ENCODE measurements at places on chromosomes 1 and 21.

DNA sequence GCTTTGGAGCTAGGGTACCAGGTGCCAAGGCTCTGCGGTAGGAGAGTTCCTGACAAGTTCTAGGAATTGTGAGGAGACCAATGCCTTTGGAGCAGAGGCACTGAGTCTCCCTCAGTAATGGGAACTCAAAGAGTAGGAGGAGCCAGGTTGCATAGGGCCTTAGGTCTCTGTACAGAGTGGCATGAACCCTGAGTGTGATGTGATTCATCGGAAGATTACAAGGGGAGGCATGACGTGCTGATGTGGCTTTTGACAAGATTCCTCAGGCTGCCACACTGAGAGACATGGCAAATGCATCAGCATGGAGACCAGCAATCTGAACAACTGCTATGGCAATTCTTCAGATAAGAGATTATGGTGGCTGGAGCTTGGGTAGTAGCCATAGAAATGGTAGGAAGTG is 94.6 kb upstream of the SLC44A3 start:
- DNase-seq = no peak

DNA sequence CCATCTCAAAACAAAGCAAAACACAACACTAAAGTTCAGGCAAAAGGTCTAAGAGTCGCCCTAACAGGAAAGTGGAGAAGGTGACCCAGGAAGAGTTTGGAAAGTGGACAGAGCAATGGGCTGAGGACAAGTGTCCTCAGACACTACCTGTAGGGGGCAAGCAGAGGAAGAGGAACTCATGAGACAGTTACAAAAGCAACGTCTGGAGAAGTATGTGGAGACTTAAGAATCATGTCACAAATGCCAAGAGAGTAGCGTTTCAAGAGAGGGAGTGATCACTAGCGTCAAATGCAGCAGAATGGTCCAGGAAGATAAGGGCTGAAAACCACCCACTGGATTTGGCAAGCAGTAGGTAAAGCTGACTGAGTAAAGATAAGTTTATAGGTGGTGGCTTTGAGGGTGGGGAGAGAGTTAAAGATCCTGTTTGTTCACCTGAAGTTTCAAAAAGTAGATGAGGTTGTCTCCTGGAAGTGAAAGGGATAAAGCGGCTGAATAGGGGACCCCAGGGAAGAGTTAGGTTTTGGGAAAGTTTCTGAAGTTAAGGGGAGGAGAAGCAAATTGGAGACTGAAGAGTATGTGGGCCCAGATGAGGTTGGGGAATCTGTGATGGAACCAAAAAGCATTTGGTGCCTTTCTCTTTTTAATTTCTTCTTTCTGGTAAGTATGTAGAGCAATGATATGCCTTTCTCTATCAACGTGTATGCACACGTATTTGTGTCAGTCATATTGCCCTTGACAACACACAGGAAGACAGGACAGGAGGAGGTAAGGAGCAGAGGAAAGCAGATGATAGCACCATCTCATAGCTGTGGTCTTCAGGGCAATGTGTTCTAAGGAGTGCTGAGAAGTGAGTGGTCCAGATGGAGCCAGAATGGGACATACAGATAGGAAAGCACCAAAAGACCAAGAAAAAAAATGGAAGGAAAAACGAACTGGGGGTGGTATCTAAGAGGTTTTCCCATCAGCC is 3.1 kb downstream of the BSDC1 start:
- no peak for DNase-seq

DNA sequence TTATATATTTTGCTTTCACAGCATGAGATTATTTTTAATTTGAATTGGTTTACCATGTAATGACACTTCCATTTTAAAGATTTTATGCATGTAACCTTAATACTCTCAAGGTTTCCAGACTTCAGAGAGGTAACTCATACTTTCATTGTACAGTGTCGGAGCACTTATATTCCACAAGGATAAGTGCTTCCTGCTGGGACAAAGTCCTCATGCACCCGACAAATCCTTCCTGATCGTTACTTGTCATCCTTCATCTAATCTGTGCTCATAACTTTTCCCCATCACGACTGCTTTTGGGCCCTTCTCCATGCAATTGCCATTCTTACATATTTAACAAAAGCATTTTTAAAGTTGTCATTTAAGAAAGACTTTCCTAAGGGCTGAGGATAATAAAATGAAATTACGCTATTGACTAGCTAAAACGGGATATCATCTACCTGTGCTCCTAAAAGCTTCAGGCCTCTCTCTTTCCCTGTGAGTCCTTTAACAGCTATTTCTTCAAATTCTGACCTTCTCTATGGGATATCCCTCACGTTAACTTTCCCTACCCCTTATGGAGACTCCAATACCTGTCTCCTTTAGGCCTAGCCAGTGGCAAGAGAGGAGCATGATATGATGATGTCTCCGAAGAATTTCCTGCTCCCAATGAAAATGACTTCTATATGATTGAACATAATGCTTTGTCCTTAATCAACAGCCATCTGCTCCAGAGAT is 59.3 kb downstream of the NCAM2 start:
- DNase-seq = no peak

GRCh38 chr1:23473037-23473800 is 10.8 kb downstream of the ASAP3 start:
- DNase-seq = no peak

- DNase-seq = peak; percentile 57
Measured at GRCh38 chr1:192580351-192580962, 4.9 kb downstream of the RGS1 start.

DNA sequence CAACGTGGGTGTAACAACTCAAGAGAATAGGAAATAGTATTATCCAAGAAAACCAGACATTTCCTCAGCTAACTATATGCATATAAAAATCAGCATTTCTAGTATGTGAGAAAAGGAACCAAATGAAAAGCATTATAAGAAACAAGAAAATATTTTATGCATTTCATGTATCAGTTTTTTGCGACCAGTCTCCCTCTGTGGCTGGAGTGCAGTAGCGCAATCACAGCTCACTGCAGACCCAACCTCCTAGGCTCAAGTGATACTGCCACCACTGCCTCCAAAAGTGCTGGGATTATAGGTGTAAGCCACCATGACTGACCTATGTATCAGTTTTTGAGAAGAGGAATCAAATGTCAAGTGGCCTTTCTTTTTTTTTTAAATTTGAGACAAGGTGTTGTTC is 31.0 kb downstream of the SLC16A1 start:
- no peak for DNase-seq

GRCh38 chr1:30599721-30600120 is 123.7 kb downstream of the MATN1 start:
- no peak for DNase-seq

DNA sequence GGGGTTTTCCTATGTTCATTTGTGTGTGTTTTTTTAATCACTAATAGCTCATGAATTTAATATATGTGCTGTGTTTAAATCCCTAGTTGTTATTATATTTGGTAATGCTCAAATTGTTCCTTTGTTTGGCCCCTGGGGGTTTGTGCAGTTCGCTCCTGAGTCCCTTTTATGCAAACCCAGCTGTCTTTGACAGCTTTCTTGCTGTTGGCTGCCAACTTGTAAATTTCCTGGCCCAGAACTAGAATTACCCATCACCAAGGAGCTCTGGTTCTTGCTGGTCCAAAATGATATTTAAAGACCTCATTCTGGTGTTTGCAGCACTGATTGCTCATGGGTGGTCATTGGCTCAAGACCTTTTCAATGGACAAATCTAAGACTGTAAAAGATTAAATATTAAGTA is 39.6 kb upstream of the PGBD5 start:
- DNase-seq = peak; percentile 66

DNA sequence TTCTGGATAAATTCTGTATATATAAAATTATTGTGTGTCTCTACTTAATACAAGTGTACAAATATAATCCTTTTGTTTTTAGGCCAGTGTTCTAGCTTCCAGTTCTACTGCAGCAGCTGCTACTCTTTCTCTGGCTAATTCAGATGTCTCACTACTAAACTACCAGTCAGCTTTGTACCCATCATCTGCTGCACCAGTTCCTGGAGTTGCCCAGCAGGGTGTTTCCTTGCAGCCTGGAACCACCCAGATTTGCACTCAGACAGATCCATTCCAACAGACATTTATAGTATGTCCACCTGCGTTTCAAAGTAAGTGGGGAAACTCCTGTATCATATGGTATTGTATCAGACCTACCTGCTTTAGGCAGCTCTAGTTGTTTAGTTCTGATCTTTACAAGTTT is 21.3 kb upstream of the OLFML3 start:
- DNase-seq = no peak

- DNase-seq = no peak
Measured at GRCh38 chr1:230186874-230187273, 119.8 kb downstream of the GALNT2 start.

DNA sequence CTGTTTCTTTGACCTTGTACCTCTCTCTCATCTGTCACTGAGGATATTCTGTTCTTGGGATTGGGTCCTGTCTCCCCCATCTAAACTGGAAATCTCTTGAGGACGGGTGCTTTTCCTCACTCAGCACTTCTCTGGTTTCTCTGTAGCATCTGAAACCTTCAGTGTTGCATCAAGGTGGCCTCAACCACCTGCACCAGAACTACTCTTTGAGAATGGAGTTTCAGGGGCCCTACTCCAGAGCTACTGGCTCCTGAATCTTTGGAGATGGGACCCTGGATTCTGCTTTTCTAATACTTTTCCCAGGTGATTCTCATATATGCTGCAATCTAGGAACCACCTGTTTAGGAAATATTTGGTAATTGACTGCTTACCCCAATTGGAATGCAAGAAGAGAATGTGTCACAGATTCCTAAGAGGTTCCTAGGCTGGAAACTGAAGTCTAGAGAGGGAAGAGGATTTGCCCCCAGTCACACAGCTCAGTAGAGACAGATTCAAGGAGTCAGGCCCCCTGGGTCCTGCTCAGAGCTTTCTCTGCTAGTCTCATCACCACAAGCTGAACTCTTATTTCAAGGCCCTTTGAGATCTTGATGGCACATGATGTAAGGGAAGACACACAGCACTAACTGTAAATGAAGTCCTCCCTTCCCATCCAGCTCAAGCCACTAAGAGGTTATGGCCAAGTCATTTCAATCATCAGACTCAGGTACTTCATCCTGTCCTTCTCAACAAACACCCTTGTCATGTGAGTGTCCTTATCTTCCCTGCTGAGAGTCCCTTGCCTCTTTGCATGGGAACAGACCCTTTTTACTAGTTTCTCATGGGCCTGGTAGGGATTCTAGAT is 48.7 kb downstream of the EIF2D start:
- no peak for DNase-seq

- no peak for DNase-seq
Measured at GRCh38 chr21:28207436-28208173, 785.1 kb downstream of the LTN1 start.

DNA sequence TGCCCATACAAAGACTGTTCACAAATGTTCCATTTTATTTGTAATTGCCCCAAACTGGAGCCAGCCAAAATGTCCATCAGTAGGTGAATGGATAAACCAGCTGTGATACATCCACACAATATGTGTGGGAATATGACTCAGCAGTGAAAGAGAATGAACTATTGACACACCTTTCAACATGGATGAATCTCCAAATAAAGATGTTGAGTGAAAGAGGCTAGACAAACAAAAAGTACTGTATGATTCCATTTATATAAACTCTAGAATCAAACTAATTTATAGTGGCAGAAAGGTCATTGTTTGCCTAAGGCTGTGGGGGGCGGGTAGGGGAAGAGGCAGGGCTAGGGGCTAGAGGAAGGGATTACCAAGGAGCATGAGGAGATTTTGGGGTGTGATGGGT is 4.5 kb downstream of the DHCR24 start:
- DNase-seq = no peak

DNA sequence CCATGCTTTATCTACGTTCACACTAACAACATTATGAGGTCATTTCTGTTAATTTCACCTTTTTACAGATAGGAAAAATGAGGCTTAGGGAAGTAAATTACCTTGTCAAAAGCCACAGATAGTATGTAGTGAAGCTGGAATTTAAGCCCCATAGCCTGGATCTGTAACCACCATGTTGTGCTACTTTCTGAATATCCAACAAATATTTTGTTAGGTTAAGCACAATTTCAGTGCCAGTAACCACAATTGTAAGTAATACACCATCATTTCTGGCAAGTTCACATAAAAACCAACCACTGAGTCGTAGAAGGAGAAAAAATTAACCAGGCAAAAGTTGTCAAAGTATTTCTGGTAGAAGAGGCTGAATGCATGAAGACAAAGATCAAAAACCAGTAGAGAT is 593.1 kb upstream of the CAMK1G start:
- DNase-seq = no peak

GRCh38 chr1:51990478-51990965 is at the start of gene RAB3B:
TSS of gene RAB3B (minus strand) at chr1:51990700. CDS start at chr1:51977117, 13,583 bp downstream.
- DNase-seq = peak; percentile 34

- DNase-seq = peak; percentile 44
Measured at GRCh38 chr1:1157426-1157913, 16.2 kb upstream of the TTLL10 start.

- no peak for DNase-seq
Measured at GRCh38 chr1:205792481-205792881, 17.2 kb upstream of the RAB29 start.

GRCh38 chr1:192005976-192006375 is 152.3 kb upstream of the RGS18 start:
- DNase-seq = no peak

DNA sequence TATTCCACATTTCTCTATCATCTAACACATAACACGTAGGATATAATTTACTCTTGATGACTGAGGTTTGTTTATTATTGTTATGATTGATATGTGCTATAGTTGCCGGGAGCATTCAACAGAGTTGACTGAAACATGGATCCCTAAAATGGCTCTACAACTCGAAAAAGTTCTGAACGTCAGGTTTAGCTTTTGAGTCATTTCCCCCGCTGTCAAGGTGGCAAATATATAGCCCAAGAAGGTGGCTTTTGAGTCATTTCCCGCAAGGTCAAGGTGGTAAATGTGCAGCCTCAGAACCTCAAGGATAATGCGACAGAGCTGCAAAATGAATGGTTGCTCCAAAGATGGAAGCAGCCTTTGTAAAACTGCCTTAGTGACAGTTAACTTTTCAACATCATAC is 104.0 kb downstream of the NIBAN1 start:
- DNase-seq = no peak

DNA sequence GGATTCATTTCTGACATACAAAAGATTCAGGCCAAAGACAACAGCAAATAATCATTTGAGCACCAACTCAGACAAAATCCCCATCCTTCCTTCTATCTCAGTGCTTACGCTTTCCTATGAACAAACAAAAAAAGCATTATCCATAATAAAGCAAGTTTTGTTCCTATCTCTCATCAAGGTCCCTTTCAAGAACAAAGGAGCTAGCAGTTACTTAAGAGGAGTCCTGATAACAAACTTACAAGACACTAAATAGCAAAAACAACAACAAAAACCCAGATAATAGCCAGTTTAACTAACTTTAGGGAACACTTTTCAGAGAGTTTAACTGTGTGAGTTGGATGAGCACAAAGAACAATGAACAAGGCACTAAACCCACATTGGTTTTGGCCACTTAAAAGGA is 10.5 kb downstream of the EVI5 start:
- no peak for DNase-seq

Data from cerebellar cortex (tissue), 1 donor.